ENCODE measurements at places on chromosomes 5 and 9.

GRCh38 chr5:116487045-116487444 lies 87.6 kb downstream of the SEMA6A start:
- DNase-seq: no peak

DNA sequence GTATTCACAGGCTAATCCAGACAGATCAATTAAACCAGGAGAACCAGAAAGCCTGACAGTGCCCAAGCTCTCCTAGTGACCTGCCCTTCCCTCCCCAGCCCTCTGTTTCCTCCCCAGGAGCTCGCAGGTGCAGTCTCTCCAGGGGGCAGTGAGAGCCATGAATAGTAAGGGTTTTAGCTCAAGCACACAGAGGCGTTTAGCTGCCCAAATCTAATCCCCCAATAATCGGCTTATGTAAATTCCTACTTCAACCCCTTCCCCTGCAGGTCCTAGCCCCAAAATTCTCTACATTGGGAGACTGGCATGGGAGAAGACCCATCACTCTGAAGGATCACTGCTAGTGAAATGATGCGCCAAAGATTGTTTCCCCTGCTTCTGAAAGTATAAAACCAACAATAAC lies 10.5 kb upstream of the TAL2 start:
- DNase-seq: no peak

GRCh38 chr9:108297073-108297472 lies 558.7 kb downstream of the ACTL7B start:
- DNase-seq: peak; percentile 83

DNA sequence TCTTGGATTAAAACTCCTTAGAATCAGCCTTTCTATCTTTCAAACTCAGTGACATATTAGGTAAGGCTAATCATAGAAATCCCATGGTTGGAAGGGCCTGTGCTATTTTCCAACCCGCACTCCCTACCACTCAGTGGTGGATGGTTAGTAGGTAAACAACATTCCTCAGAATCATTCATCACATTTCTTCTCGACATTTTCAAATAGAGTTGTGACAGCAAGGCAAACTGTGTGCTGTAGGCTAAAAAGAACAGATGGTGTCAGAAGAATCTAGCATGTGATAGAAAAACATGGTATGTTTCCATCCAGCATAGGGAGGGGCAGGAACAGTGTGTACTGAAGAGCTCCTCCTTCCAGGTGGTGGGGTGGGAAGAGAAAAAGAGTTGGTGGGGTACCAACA lies 227.3 kb upstream of the NMUR2 start:
- no peak for DNase-seq

DNA sequence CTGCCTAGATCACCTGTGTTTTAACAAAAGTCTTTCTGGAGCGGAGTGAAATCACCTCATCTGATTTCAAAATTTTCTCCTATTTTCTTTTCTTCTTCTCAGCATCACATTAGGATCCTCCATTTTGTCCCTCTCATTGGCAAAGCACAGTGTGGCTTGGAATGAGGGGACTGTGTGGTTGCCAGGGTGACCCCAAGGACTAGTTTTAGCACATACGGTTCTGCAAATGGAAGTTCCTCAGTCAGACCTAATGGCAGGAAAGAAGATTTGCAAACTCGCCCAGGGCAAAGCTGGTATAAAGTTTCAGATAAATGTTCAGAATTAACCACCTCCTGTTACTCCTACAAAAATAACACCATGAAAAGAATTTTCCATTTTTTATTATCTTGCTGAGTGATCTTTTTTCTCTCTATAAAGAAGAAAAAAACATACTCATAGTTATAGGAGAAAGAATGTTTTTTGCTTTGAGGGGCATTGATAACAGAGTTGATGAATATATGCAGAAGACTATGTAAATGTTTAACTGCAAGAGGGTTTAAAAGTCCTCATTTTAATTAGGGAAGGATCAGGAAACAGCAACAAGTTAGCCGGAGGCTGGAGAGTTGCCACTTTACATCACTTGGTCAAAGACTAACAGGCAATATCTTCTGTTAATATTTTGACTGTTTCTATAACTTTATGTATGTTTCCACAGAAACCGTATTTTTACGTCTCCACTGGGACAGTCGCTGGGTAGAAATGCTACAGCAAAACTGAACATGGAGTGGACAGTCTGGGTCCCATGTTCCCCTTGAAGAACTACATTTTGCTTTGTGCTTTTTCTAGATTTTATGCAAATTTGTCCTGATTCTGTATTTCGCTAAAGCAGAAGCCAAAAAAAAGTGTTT lies 257.8 kb downstream of the NR2F1-AS1 start:
- no peak for DNase-seq

DNA sequence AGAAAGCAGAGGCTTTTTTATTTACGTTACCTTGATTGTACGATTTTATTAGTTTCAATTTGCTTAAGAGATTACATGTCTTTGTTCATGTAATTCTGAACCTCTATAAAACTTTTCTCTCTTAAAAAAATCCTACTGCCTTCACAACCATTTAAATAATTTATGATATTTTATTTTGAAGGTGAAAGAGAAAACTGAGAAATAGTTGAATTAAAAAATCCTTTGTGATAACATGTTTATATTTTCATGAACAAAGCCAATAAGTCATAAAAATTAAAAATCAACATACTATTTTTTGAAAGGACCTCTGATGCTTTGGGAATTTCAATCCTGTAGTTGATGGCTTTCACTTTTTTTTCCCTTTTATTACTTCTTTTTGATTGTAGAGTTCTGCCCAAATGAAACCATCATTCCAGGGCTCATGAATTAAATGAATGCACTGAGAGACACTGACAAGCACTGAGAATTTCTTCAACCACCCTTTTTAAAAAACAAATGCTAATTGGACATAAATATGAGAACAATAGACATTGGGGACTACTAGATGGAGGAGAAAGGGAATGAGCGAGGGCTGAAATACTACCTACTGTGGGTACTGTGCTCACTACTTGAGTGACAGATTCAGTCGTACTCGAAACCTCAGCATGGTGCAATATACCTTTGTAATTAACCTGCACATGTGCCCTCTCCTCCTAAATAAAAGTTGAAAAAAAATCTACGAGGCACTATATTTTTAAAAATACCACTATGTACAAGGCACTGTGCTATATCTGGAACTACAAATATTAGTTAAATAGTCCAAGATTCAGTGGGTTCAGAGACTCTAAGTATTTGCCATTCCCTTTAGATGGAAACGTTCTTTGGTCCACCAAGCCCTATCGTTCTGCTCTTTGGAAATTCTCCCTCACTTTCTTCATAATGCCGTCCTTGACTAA lies 5.9 kb downstream of the CDKN2A start:
- no peak for DNase-seq

DNA sequence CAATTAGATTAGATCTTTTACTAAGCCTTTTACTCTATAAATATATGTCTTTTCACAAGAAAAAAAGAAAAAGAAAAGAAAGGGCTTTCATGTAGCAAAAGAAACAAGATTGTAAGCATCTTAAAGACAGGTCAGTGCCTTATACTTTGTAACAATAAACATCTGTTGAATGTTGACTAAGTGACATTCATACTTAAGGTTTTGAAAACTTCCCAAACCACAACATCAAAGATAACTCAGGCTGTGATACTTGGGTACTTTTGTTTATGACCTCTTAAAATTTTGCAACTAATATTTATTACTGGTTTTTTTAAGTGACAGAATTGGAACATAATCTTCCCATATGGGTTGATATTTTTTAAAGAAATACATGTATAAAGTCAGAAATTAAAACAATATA lies 7.4 kb downstream of the GRAMD2B start:
- DNase-seq: no peak

DNA sequence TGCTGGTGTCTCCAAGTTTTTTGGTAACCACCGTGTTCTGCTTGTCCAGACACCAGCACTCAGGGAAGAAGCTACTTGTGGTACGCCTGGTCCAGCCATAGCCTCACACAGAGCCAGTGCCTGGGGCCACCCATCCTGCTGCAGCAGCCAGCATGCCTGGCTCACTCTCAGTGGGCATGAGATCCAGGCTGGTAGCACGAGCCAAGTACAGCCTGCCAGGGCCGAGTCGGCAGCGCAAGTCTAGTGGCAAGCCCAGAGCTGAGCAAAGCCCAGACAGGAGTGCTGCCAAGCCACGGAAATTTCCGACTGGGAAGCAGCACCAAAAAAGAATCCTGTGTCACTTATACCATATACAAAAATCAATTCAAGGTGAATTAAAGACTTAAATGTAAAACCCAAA lies 36.3 kb upstream of the FBXL17 start:
- no peak for DNase-seq

DNA sequence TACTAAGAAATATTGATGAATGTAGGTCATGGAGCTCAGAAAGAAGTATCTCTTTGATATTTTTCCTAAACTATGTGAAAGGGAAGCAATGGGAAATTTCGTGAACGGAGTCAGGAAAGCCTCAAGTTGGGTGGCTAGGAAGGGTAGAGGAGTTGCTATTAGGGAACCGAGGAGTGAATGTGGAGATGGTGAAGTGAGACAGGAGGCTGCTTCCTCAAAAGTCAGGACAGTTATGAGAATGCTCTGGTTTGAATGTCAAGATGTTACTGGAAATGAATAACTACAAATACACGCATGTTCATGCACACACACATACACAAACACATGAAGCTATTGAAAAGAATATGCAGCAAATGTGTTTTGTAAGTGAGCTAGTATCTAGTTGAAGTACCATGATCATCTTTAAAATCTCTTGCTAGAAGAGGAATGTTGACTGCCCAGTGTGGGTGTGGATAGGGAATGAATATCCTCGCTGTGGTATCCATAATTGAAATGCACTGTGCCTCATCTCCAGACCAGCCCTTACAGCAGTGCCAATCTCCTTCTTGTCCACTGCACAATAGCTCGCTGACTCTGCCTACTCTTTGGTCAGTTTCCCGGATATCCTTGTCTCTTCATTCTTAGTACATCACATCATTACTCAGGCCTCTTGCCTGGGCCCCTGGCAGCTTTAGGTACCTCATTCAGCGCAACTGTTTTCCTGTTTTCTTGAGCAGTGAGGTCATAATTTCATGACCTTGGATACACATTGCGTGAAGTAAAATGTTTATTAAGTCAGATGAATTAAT lies 21.9 kb upstream of the PDCD1LG2 start:
- no peak for DNase-seq

DNA sequence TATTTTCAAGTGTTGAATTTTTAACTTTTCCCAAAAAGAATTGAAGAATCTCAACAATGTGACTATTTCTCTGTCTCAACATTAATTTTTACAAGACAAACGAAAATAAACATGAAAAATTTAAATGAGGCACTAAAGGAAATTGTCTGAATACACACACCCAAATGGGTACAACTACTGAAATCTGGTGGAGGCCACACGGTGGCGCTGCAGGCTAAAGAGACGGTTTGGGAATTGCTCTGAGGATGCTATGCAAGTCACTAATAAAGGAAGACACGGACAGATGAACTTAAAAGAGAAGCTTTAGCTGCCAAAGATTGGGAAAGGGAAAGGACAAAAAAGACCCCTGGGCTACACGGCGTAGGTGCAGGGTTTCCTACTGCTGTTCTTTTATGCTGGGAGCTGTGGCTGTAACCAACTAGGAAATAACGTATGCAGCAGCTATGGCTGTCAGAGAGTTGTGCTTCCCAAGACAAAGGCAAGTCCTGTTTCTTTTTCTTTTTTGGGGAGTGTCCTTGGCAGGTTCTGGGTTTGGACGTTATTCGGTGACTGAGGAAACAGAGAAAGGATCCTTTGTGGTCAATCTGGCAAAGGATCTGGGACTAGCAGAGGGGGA lies at the start of gene PCDHB10:
PCDHB10 (plus strand) TSS at position 244 of the 616 bp plus-strand sequence; CDS start at position 444, 200 bp downstream.
- DNase-seq: no peak

GRCh38 chr9:125262294-125262991 lies 817 bp downstream of the GAPVD1 start:
- no peak for DNase-seq

- no peak for DNase-seq
These were observed 218.9 kb downstream of the ARL15 start for GRCh38 chr5:54091307-54092130.

DNA sequence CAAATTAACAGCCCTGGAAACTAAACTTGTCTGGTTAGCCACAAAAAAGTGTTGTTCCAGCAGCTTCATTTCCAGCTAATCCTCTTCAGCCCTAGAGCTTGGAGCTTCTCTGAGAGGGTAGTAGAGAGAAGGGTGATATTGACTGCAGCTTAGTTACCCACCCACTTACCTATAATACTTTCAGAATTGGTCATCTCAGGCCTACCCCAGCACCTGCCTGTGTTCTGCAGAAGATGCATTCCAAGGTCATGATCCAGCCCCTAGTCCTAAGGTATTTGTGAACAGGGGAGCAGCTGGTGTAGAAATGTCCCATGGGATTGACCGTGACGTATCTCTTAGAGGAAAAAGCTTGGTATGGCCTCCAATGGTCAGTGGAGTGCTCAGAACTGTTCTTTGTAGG lies 289.0 kb downstream of the NR3C1 start:
- no peak for DNase-seq

GRCh38 chr9:108708448-108708847 lies 147.3 kb downstream of the ACTL7B start:
- DNase-seq: no peak

GRCh38 chr5:113246361-113246870 lies 188.4 kb downstream of the TSSK1B start:
- peak; percentile 63 for DNase-seq

DNA sequence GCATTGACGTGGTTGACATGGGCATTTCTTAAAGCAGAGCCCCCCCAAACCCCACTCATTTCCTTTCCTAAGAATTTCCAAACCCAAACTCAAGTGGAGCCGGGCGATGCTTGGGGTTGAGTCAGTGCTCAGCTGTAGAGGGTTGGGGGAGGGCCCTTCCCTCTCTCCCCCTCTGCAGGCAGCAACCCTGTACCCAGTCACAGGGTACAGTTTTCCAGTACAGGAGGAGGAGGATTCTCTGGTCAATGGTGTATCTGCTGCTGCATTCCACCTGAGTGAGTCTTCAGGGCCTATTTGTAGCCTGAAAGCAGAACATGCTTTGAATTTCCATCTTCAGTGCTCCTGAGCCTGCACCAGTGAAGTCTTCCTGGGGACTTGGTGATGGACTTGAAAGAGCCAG lies 55.8 kb downstream of the ENTREP1 start:
- no peak for DNase-seq

DNA sequence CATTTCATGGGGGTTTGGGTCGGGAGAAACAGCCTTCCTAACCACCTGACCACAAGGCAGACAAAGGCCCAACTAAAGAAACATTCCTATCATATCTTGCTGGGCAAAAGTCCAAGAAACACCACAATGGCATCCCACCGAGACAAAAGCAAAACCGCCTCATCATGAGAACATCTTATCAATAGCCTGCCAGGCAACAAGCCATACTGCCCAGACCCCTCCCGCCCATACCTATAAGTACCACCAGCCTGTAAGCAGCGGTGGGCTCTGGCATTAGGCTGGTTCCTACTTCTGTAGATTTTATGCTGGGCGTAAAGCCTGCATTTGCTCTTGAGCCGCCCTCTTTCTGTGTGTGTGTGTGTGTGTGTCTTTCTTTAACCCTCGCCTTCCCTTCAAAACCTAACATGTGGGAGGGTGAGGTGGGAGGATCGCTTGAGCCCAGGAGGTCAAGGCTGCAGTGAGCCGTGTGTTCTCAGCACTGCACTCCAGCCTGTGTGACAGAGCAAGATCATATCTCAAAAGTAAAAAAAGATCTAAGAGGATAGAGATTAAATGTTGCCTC lies 56.9 kb downstream of the PDE6A start:
- peak; percentile 75 for DNase-seq

DNA sequence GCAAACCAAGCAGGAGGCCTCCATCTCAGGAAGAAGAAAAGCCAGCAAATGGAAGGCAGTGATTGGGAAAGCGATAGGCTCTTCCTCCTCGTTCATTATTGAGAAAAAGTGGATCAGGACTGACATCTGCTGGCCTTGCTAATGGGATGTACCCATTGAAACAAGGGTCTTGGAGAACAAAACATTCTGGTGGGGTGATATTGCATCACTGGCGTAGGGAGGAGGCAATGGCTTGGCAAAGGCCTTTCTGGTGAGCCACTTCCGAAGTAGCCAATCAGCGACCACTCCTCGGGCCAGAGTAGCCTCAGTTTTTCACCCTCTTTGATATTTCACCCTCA lies 86.7 kb upstream of the NFIB start:
- peak; percentile 51 for DNase-seq

Measured in fibroblast of skin of left quadriceps (primary cell).